ENCODE measurements at places on chromosomes 13 and 19. TPM values are rescaled to one million over a fixed set of nuclear protein-coding genes. Genes with fewer than 3 reads are reported as not detected.

Gene MED4
- 31.9 TPM for total RNA-seq

Gene GRK1
- not detected for total RNA-seq

Gene ZNF625
- not detected for total RNA-seq

Gene MISP3
- 5.2 TPM for total RNA-seq

Gene NLRP13
- total RNA-seq, result not detected

Gene PLA2G4C
- 7.7 TPM for total RNA-seq

Gene NMRK2
- total RNA-seq, result not detected

Gene NAPA
- 181 TPM for total RNA-seq

Gene WDR87
- not detected for total RNA-seq

Gene GPR108
- 67.7 TPM for total RNA-seq

Gene ZNF8
- total RNA-seq, result 12.1 TPM

Gene ZNF543
- 8.5 TPM for total RNA-seq

Gene ZNF439
- total RNA-seq, result 0.71 TPM

Gene ZNF30
- 4.2 TPM for total RNA-seq

Gene UBE2S
- 287 TPM for total RNA-seq

Gene PSG6
- total RNA-seq, result not detected

Gene KL
- total RNA-seq, result 0.52 TPM
